ENCODE measurements at places on chromosomes 12 and 14.

DNA sequence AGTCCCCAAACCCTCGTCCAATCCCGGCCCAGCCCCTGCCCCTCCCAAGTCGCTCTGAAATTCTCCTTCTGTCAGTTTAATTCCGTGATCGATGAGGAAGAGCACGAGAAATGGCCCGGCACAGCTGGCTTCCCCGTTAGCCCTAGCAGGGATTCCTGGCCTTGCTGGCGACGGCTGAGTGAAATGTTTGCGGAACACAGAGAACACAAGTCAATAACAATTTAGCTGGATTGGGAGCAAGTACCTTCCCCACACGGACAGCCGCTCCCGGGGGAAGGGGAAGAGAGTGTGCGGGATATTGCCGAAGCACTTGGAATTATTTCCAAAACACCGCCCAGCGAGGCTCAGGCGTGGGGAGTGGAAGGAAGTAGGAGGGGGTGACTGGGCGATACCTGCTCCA lies 134.6 kb downstream of the RBM19 start:
- DNase-seq, result no peak

GRCh38 chr12:123119808-123120207 lies 31.1 kb downstream of the PITPNM2 start:
- no peak for DNase-seq

DNA sequence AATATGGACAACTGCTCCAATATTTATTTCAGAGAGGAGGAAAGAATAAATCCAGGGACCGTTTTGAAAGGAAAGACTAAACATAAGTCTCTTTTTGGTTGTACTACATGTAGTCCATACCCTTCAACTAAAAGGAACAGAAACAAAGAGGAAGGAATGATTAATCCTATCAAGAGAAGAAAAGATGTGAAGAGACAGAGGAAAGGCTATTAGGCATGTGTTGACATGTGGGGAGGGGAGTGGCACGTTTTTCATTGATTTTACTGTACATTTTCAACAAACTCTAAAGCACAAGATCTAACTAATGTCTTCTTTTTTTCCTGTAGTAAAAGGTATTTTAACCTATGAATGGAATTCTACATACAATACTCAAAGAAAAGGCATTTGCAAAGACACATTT lies 85.6 kb downstream of the NAV3 start:
- no peak for DNase-seq

GRCh38 chr12:117513353-117513752 lies 151.9 kb upstream of the NOS1 start:
- no peak for DNase-seq

DNA sequence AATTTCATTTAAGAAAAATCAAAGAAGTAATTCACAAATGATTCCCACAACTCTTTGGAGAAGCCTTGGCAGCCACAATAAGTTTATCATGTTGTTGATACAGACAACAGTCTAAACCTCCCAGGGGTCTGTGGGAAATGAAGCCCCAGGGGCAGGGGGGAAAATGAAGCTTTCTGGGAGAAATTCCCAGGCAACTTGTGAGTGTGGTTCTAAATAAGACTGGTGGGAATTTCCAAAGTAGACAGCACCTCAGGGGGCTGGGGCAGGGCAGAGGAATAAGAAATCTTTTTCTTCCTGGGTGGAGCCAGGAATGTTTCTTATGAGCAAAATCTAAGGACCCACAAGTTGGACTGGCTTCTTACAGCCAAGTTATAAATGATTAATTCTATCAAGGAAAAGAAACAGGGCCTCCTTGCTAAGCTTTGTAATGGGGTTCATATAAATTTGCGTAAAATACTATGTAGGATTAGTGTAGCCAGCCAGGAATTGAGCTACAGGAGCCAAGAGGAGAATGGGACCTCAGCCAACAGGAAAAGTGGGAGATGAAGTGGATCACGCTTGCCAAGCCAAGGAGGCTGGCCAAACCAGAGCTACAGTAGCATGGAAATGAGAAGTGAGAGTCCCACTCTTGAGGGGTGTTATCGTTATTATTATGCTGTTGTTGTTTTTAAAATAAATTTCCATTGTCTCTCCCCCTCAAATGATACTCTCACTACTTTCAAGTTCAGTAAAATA lies 182.9 kb upstream of the FAR2 start:
- no peak for DNase-seq

- DNase-seq, result no peak
Observed at GRCh38 chr12:100442403-100442802, 31.3 kb upstream of the NR1H4 start.

DNA sequence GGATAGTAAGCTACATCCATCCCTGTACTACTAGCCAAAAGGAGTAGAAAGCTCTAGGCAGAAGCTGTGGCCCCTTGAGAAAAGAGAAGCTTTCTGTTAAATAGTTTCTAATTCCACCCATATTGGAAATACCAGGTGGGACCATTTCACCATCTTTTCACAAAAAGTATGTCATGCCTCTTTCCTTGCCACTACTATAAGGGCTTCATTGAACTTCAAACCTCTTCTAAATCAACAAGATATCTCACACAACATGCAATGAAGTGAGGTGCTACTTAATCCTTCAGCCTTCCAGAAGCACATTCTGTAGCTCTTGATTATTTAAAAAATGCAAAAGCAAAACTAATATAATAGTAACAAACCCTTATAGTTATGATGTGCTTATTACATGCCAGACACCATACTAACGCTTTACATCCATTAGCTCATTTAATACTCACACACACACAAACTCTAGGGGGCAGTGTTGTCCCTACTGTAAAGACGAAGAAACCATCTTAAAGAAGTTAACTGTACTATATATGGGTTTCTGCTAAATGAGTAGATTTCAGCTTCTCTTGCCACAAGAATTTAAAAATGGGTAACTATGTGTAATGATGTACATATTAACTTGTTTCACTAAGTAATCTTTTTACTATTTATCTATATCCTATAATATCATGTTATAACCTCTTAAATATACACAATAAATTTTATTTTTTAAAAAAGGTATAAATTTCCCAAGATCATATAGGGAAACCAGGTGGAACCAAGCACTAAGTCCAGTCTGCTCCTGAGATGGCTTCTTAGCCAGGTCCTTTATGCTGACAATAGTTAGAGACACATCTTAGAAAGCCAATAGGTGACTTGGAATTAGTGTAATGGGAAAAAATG lies 124.4 kb downstream of the RPS29 start:
- DNase-seq, result peak; percentile 31

GRCh38 chr12:55933799-55934742 lies 3.1 kb downstream of the DGKA start:
- DNase-seq, result no peak

GRCh38 chr12:64082866-64083268 lies 139.2 kb downstream of the KICS2 start:
- DNase-seq, result no peak

DNA sequence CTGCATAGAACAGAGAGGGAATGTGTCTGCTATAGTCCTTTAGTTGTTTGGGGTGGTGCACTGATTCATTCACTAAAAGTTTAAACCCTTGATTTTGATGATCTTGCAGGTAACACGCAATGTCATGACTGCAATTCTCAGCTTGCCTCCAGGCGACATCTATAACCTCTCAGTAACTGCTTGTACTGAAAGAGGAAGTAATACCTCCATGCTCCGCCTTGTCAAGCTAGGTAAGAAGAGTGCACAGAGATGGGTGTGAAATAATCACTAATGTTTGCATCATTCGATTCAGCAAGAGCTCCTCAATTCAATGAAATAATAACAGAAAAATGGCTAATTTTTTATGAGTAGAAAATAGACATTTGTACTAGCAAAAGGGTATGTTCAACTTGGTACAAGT lies 203.7 kb downstream of the PTPRO start:
- no peak for DNase-seq

DNA sequence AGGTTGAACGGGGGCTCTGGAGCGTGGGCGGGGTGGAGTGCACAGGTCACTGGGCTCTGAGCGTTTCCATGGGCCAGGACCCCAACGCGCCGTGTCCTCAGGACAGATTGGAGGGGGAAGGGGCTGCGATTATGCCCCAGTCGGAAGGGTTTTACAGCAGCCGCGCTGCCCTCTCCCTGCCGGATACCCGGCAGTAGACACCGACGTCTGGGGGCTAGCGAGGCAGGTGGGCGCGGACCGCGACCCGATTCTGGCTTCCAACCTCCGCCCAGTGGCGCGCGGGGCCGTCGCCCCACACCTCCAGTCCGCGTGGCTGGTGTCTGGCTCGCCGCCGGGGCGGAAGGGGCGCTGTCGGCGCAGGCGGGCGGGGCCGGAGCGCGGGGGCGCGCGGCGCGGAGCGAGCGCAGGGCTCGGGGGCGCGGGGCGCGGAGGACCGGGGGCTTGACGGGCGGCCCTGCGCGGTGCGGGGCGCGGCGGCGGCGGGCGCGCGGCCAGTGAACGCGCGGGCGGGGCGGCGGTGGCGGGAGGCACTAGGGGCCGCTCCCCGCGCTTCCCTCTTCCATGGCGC lies 2.4 kb upstream of the KIF26A start:
- DNase-seq, result no peak

GRCh38 chr12:70246580-70246979 lies 3.3 kb downstream of the CNOT2 start:
- no peak for DNase-seq

DNA sequence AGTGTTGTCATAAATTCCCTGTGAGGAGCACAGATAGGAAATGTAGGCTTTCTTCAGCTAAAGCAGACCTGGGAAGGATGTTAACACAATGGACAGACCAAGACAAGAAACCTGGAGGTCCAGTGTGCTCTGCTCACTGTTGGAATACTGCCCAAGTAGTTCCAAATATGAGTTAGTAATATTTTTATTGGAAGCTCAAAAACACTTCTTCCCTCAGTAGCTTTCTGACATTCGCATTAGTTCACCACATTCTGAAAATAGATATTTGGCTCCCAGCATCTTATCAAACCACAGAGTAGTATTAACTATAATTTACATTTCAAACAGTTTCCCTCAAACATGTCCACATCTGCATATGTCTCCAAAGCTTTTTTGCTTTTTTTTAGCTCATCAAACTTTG lies 74.8 kb upstream of the PYGL start:
- no peak for DNase-seq

DNA sequence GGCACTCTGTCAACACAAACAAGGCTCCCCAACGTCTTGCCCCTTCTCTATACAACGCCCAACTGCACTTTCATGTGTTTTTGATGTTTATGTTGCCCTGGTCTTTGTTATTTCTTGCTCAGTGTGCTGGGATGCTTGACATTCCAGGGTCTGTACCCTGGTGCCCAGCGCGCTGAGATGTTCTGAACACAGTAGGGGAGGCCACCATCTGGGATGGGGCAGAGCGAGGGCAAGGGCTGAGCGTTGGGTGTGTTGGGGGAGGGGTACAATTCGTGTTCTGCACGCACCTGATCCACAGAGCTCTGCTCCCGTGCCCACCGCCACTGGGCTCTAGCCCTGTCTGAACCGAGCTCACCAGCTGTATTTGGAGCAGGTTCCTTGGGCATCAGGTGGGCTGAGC lies 52.9 kb downstream of the ISCA2 start:
- DNase-seq, result no peak

DNA sequence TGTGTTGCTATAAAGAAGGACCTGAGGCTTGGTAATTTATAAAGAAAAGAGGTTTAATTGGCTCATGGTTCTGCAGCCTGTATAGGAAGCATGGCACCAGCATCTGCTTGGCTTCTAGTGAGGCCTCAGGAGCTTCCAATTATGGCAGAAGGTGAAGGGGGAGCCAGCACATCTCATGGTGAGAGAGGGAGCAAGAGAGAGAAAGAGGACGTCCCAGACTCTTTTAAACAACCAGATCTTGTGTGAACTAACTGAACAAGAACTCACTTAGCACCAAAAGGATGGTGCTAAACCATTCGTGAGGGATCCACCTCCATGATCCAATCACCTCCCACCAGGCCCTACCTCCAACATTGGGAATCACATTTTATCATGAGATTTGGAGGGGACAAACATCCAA lies 6.1 kb upstream of the SNAPC1 start:
- no peak for DNase-seq

GRCh38 chr14:52399921-52400595 lies 85.9 kb downstream of the PTGER2 start:
- no peak for DNase-seq

GRCh38 chr12:27460471-27460978 lies 14.0 kb downstream of the SMCO2 start:
- DNase-seq, result no peak

DNA sequence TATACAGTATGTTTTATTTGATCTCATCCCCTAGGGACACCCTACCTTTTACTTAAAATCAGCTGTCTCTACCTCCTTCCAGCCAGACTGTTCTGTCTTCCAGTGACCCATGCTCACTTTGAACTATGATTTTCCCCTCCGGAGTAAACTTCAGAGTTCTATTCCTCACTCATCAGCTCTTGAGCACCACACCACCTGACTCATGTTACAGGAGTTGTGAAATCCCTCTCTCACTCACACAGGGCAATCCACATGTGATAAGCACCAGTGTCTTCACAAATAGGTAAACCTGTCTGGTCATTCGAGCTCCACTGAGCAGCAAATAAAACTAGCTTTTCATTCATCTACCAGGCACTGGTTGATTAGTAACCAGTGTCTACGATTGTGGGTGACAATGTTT lies 177.3 kb upstream of the BMP4 start:
- no peak for DNase-seq

- no peak for DNase-seq
Observed at GRCh38 chr12:124814741-124815613, 48.7 kb downstream of the SCARB1 start.

GRCh38 chr14:37411079-37411735 lies 183.8 kb downstream of the FOXA1 start:
- DNase-seq, result no peak

- no peak for DNase-seq
Observed at GRCh38 chr14:64942531-64943111, at the start of gene GPX2. Gene GPX2 (minus strand): TSS chr14:64942745. CDS start chr14:64942726, 19 bp downstream.

GRCh38 chr14:65356327-65356836 lies 56.1 kb upstream of the FUT8 start:
- DNase-seq, result no peak

- no peak for DNase-seq
Observed at GRCh38 chr12:81792666-81793065, 33.5 kb upstream of the PPFIA2 start.

DNA sequence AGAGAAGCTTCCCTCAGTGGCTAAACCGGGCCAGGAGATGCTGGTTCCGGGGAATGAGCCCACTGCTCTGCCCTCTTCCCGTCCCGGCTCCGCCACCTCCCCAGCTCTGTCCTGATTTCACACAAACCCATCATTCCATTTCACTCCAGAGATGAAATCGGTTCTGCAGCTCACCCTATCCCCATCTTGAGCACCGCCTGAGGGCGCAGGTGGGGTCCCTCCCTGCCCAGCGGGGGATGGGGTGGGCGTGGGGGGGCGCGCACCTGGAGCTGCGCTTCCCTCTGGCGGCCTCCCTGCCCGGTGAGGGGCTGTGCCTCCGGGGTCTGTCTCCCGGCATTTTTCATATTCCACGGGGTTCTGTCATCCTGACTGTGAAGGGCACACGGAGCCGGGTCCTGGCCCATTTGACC lies 44.7 kb downstream of the NOC4L start:
- no peak for DNase-seq

GRCh38 chr14:94334872-94335271 lies 11.7 kb upstream of the SERPINA6 start:
- no peak for DNase-seq

Measured in naive thymus-derived CD8-positive, alpha-beta T cell (primary cell).